ENCODE measurements at places on chromosomes 2 and 18. TPM values are rescaled to one million over a fixed set of nuclear protein-coding genes. Genes with fewer than 3 reads are reported as not detected.

- no peak overlapping the region for H3K27ac ChIP-seq
- H3K4me3 ChIP-seq, result no peak overlapping the region
- DNase-seq, result no peak
- H3K4me1 ChIP-seq, result no peaks in the 10 kb centered on the region
These were observed 134.5 kb downstream of the RHBDD1 start for GRCh38 chr2:226970362-226970761.

DNA sequence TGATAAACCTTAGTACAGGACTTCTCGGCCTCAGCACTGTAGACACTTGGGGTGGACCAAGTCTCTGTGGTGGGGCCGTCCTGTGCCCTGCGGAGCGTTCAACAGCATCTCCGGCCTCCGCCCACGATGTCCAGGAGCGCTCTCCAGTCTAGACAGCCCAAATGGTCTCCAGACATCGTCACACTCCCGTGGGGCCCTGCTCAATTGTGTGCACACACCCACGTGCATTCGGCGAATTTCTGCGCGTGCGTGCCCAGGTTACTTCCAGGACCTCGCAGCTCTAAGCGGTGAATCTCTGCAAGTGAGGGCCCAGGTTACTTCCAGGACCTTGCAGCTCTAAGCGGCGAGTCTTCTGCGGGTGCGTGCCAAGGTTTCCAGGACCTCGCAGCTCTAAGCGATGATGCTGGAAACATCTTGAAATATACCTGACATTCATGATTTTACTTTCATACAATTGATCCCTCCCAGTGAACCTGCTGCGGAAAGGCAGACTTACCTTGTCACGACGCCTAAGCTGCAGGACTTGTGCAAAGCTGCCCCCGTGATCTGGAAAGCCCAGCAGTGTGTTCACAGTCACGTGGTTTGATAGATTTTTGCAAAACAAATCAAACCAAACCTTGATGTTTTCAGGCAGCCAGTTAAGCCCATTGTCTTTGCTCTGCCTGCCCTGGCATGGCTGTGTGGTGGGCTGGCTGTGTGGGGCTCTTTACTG is 16.1 kb upstream of the OTOS start:
- H3K4me3 ChIP-seq, result no peak overlapping the region
- no peaks in the 10 kb centered on the region for H3K4me1 ChIP-seq
- no peak for DNase-seq

The UGT1A10 gene
- not detected for total RNA-seq

GRCh38 chr2:112056626-112056987 is 1.5 kb downstream of the TMEM87B start:
- H3K4me3 ChIP-seq, result peak overlapping the region; percentile 97
- H3K4me1 ChIP-seq, result peaks cover 46% of the 10 kb centered on the region
- peaks cover 16% of the 10 kb centered on the region for H3K36me3 ChIP-seq
- DNase-seq, result no peak

DNA sequence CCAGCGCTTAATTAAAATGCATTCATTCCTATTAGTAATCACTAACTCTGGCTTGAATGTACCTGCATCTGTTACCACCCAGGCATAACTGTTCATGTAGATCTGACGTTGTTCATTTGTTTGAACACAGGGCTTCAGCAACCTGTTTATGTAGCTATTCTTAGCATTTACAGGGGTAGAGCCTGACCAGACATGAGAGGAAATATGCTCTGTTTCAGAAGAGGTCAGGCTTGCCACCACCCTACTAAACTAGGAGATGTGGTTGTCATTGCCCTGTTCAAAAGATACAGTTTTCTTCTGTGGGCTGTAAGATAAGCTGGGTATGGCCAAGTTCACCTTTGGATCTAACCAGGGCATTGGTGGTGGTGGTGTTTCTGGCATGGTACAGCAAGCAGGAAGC is 8.8 kb downstream of the MGAT5 start:
- no peak for DNase-seq
- no peaks in the 10 kb centered on the region for H3K36me3 ChIP-seq
- no peak overlapping the region for H3K27ac ChIP-seq
- no peak overlapping the region for H3K4me3 ChIP-seq
- peaks cover 4% of the 10 kb centered on the region for H3K27me3 ChIP-seq
- H3K4me1 ChIP-seq, result peaks cover 33% of the 10 kb centered on the region

The GREB1L gene
- 105 TPM for total RNA-seq

GRCh38 chr2:68050353-68050752 is 12.5 kb downstream of the C1D start:
- no peaks in the 10 kb centered on the region for H3K36me3 ChIP-seq
- no peak overlapping the region for H3K4me3 ChIP-seq
- no peak overlapping the region for H3K27ac ChIP-seq
- no peak for DNase-seq
- peaks cover 8% of the 10 kb centered on the region for H3K4me1 ChIP-seq

GRCh38 chr2:205366336-205367060 is 315.8 kb upstream of the NRP2 start:
- peaks cover 19% of the 10 kb centered on the region for H3K4me1 ChIP-seq
- no peak overlapping the region for H3K4me3 ChIP-seq
- no peaks in the 10 kb centered on the region for H3K36me3 ChIP-seq
- DNase-seq, result no peak
- H3K27me3 ChIP-seq, result peaks cover 2% of the 10 kb centered on the region
- H3K27ac ChIP-seq, result peak overlapping the region; percentile 8

Measured in endothelial cell (in vitro differentiated cells).